ENCODE measurements at places on chromosomes 1 and 21.

DNA sequence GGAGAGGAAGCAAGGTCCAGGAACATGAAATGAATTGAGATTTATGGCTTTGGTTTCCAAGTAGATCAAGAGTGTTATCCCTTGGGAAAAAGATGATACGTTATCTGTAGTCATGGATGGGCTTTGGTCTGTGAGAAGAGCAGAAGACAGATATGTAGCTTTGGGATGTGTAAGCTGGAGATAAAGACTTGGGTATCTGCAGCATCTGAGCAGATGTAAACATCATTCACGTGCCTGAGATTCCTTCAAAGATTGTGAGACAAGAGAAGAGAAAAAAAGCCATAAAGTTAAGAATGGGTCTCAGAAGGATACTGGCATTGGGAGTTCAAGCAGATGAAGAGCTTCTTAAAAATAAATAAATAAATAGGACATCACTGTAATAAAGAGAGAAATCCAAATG, 217.8 kb downstream of the PTPRC start:
- DNase-seq, result no peak

DNA sequence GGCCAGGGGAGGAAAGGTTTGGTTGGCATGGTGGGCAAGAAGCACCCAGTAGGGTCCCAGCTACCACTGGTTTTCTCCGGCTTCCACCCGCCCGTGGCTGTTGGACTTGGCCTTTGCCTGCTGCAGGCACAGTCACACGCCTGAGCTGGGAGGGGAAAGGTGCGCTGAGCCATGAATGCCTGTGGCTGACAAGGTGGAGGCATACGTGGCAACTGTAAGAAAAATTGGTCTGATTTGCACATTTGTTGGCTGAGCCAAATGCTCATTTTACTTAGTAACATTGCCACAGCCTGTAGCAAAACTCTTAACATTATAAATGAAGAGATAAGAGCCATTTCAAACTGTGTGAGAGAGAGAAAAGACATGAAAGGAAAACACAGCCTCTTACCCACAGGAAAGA, 191.6 kb downstream of the PTPRC start:
- no peak for DNase-seq

DNA sequence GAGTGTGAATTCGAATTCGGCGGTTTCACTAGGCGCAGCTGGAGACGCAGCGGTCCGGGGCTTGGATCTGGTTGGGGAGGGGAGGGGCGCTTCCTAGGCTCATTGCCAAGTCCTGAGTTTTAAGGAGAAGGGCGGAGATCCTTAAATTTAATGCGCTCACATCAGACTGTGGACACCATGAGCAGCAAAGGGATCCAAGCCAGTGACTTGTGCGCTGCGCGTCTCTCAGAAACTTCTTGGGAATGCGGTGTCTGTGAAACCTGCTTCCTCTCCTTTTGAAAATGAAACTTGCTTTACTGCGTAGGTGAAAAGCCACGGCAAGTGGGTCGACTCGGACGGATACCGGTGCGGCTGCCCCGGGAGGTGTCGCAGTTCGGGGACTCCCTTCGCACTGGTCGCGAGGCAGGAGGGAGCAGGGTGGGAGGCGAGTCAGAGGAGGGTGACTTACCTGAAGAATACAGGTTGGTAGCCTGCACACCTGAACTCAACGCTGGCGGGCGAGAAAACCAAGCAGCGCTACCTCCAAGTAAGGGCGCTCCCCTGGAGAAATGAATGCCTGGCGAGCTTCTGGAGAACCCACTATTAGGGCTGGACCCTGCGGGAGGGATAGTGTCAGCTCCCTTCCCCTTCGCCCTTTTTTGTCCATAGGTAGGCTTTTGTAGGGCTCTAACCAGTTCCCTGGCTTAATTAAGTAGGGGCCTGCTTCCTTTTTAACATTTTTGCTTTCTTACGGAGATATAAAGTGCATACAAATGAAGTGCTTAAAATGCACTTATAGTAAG, 992 bp downstream of the TENT5C start:
- no peak for DNase-seq

DNA sequence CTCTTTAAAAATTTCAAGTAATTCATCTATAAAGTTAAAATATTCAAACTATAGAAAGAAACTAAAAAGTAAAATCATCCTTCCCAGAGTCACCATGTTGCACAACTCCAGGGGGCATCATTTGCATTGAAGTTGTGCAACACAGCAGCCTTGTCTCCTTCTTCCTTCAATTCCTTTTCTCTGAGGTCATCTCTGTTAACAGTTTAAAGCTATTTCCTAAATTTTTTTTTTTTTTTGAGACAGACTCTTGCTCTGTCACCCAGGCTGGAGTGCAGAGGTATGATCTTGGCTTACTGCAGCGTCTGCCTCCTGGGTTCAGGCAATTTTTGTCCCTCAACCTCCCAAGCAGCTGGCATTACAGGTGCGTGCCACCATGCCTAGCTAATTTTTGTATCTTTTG, 7.1 kb downstream of the RHBG start:
- DNase-seq, result no peak
